Femur (tissue), 1 donor: ENCODE measurements at places on chromosomes 2 and 18.

GRCh38 chr18:471716-472115 is 28.8 kb downstream of the COLEC12 start:
- DNase-seq: no peak

- no peak for DNase-seq
These were observed 5.6 kb downstream of the REL start for GRCh38 chr2:60886991-60887390.

DNA sequence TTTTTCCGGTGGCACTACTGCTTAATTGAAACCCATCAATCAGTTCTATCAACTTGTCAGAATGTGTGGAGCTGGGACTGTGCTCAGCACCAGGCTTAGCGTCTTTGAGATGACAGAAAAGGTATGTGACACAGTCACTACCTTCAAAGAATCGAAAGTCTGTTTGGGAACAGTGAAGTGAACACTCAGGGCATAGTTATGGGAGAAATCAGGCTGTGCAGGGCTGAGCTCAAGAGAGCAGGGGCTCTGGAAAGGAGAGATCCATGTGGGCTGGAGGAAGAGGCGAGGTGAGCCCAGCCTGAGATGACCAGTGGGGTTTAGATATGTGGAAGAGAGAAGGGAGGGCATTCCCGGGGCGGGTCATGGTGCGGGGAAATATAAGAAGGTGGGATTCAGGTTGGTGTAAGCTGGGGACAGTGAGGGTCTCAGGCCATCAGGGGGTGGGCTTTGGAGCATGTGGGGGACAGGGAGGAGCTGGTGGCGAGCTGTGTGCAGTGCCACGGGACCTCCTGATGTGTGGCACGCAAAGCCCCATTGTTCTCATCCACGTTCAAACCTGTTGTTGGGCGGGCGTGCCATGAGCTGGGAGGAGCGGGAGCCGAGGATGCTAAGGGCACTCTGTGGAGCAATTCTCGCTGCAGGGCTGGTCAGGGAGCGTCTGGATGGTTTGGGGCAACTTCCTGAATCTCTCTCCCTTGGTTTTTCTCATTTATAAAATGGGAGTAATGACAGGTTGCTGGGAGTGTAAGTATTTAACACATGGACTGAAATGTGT is 72.5 kb downstream of the VAPA start:
- DNase-seq: no peak

GRCh38 chr2:143262389-143262788 is 133.2 kb downstream of the ARHGAP15 start:
- no peak for DNase-seq
